NCI-H226 (cell line): ENCODE measurements at places on chromosomes 7 and 10.

DNA sequence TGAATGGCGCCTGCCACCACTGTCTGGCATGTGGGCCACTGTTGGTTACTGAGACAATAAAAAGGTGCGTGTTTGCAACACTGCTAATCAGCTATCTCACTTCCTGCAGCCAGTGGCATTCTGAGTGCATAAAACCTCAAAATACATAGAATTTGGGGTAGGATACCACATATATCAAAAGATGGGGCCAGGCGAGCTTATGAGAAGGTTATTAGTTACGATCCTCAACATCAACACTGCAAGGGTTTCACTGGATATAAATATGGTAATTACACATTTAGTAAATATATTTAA lies 200.2 kb downstream of the WDR37 start:
- DNase-seq, result no peak

DNA sequence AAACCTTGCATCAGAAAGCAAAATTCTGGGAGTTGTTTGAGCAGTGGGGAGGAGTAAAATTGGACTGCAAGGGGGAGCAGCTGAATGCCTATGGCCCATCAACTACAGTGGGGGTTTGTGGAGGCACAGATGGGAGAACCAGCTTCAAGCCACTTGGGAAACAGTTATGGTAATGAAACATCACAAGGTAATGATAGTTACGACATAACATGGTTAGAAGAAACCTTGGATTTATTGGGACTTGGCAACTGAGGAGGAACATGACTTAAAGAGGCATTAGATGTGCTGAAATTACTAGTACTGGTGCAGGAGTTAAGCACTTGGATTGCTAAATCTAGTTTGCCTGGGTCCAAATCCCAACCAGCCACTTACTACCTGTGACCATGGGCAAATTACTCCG lies 868.4 kb downstream of the KCNMA1 start:
- no peak for DNase-seq

DNA sequence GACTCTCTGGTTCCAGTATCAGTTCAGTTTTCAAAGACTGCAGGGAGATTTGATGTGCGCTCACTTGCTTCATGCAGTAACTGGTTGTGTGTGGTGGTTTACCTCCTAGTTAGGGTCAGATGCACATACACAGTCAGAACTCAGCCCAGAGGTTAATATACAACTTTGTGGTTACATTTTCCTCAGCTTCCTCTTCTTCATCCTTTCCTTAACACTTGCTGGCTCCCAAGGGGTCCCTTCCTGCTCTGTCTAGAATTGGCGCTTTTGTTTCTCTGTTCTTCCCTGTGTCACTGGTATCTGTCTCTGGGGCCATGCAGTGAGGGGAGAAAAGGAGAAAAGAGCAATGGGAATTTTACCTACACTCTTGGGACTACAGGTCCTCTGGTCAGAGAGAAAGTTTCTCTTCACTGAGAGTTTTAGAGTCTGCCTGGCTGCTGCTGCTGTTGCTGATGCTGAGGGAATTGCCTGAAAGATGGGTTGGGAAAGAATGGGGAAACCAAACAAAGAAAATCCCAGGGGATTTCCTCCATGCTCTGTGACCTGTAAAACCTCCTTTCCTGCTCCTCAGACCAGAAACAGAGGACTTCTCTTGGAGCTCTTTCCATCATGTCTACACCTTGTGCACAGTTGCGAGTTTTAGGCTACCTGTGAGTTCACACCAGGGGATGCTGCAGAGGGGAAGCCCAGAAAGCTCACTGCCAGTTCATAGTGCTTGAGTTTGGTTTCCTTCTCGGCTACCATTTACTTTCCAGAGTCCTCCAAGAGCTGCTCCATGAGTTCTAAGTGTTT lies 74.6 kb downstream of the WDFY4 start:
- no peak for DNase-seq

DNA sequence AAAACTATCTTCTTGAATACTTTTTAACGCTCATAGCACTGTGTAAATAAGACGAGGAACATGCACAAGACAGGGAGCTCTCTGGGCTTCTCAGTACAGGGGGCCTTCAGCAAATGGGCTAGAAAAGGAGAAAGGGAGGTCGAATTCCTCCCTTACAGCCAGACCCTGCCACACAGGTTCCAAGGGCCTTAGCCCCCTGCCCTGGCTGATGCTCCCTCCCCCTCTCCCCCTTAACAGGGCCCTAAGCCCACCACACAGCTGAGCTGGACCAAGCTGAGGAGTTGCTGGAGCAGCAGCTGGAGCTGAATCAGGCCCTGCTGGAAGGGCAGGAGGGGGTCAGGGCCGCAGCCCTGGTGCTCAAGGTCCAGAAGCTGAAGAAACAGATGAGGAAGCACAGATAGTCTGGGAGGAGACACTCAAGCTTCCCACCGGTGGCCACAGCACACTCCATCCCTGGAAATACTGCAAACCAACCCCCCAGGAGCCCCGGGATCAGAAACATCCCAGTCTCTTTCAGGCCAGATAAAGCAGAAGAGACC lies 153.9 kb downstream of the SNX13 start:
- DNase-seq, result no peak

- DNase-seq, result no peak
Observed at GRCh38 chr10:60293581-60294175, 96.0 kb downstream of the ANK3 start.

GRCh38 chr7:158955146-158955870 lies 99.0 kb downstream of the DYNC2I1 start:
- DNase-seq, result no peak
